Astrocyte of the spinal cord (primary cell): ENCODE measurements at places on chromosomes 7 and 10.

- peak; percentile 73 for DNase-seq
Observed at GRCh38 chr7:89837515-89837914, 316.8 kb upstream of the STEAP1 start.

DNA sequence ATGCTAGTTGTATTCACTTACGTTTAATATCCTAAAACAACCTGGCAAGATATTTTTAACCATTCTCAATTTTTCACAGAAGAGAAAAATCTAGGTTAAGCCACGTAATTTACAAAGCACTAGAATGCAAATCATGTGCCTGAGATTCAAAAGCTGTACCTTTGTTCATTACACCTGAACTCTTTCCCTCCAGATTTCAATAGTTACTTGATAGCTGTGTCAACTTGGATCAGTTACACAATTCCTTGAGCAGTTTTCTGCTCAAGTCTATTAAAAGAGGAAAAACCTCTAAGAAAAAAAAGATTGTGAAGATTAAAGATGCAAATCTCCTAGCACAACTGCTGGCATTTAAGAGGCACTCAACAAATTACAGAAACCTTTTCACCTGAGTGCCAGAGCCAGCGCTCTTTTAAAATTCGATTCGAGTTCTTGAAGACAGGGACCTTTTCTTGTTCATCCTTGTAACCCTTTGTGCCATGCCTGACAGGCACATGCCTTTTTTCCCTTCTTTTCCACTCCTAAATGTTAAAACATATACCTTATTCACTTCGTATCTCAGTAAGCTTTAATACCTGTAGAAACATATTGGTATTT, 886 bp downstream of the NSUN6 start:
- no peak for DNase-seq

GRCh38 chr7:155356323-155357105, 58.8 kb downstream of the INSIG1 start:
- DNase-seq = peak; percentile 25

- DNase-seq = peak; percentile 0
Observed at GRCh38 chr7:153886506-153887441, 165.4 kb upstream of the DPP6 start.

GRCh38 chr10:68900427-68901104, 549 bp upstream of the DDX50 start:
- no peak for DNase-seq

DNA sequence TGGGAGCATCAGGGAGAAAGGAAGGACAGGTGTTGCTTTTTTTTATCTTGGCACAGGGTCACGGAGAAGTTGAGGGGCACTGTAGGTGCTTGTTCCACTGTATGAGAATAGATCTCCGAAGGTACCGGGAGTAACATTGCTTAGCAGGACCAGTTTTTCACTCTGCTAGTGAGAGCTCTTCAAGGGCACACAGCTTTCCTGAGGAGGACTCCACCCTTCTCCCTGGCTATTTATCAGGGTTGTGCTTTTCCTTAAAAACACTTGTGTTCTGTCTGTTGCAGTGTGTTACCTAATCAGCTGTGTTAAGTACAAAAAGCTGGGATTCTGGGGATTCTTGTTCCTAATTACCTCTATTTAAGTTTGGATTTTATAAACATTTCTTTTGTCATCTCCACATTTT, 160.5 kb downstream of the SND1 start:
- no peak for DNase-seq

- DNase-seq = no peak
Observed at GRCh38 chr10:45429790-45430189, 55.8 kb downstream of the ALOX5 start.

DNA sequence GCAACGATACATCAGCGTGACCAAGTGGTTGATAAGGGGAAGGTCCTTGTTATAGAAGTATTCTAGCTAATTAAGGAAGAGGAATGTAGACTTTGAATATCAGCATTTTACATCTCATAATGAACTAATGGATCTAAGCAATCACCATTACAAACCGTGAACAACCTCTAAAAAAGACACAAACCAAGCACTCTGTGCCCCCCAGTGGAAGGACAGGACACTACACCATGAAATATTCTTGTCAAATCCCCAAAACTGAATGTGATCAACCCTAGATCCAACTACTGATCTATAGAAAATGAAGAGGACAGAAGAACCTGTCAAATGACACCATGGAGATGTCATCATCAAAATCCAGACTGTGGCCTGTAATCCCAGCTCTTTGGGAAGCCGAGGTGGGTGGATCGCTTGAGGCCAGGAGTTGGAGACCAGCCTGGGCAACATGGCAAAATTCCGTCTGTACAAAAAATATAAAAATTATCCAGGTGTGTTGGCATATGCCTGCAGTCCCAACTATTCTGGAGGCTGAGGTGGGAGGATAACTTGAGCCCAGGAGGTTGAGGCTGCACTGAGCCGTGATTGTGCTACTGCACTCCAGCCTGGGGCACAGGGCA, 111.3 kb upstream of the CARD11 start:
- peak; percentile 49 for DNase-seq

- peak; percentile 57 for DNase-seq
Observed at GRCh38 chr10:6409971-6410643, 170.0 kb downstream of the PRKCQ start.

DNA sequence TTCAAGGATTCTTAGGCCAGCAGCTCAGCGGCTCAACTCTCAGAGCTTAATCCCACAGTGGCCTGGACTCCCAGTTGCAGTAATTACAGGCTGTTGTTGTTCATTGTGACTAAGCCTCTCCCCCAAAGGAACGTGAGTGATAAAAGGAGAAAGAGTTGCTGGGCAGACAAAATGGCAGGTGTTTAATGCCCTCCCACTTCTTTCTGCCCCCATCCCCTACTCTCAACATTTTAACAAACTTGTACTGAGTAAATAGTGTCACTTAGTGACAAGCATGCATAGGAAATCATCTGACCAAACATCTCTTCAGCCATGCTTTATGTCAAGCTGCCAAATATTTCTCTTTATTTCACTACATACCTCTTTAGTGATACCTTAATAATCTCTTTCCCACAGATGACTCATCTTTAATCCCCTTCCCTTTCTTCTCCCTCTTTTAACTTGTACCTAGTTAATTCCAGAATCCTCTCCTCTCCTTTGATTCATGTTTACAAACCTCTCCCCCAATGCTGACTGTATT, 12.4 kb upstream of the MTERF1 start:
- DNase-seq = peak; percentile 54

DNA sequence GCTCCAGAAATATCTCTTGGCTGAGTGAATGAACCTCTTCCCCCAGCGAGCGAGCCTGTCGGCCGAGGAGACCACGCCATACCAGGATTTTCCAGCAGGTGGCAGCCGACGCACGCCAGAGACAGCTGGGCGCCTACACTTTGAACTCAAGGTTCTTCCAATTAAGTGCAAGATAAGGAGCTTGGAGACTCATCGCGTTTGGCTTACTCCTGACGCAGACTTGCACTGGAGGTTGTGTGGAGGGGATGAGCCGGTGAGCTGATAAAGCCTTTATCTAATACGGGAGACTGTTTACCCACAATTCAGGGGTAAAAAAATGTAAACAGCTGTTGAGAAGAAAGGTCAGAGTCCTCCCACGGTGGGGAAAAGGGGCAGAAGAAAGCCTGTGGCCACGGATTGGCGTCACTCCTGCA, 45.9 kb upstream of the EMX2 start:
- DNase-seq = peak; percentile 75

- no peak for DNase-seq
Observed at GRCh38 chr7:148108381-148108780, 482.2 kb upstream of the C7orf33 start.

DNA sequence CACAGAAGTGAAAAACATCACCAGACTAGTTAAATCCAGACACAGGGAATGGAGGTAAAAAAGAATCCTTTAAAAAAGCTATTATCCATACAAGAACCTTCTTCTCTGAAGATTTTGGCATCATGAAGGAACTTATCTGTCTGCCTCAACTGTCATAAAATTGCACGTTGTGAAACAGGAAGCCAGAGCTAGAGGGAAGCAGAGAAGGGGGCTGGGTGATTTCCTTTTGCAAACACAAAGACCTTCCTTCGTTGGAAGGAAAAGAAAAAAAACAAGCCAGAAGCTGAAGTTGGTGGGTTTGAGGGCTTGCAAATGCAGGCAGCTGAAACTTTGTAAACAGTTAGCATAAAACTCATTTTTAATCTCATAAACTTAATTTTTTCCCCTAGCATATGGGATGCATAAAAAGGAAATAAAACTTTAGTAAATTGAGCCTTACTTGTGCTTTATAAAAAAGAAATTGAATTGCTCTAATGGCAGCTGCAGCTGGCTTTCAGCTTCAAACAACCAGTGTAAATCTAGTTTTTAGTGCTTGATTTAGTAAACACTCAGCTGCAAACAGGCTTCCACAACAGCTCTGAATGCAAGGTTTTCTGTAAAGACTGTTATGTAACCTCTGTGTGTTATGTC, 101.6 kb downstream of the OTUD1 start:
- DNase-seq = no peak

DNA sequence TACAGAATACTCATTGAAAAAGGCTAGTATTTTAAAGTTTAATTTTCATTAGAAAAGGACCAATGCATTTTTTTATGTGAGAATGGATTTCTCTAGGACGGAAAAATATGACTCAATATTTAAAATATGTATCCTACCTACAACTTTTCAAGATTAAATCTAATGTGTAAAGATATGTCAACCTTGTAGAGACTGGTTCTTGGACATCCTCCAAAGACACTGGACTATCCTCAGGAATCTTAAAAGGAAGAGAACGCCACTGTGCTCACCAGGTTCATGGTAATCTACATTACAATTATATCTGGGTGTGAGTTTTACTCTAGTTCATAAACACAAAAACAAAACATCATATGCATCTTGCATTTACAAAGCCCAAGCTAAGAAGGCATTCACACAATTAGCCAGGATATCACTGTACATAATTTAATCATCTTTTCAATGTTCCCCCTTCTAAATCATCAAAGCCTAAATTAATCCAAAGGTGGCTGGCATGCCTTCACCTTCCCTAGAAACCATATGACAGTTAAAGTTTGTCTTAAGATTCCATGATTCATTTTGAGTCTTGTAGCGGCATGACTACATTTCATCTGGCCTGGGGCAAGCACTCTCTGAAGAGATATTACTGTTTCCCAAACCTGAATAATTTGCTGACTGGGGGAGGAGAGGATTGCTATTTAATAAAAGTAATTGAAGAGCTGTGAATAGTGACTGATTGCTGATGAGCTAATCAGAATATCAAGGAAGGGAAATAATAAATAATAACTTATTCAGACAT, 12.0 kb downstream of the SGCE start:
- DNase-seq = no peak

DNA sequence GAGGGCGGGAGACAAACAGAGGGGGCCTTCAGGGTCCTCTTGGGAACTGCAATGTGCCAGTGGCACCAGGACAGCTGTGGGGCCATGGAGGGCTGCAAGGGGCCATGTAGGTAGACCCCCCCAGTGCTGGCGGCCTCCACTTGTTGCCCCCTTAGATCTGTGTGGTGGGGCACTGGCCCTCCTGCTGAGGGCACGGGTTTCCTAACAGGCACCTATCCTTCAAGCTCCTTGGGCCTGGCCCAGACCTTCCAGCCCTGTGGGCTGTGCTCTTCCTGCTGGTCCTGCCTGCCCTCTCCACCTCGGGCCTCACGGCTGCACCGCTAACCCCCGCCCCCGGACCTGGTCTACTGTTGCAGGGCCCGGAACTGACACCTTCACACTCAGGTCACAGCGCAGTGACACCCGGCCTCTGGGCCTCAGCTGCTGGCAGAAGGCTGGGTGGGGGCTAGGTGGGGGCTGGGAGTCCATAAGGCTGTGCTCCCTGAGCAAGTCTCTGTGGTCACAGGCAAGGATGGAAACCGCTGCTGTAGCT, 12.6 kb downstream of the RASGEF1A start:
- no peak for DNase-seq

DNA sequence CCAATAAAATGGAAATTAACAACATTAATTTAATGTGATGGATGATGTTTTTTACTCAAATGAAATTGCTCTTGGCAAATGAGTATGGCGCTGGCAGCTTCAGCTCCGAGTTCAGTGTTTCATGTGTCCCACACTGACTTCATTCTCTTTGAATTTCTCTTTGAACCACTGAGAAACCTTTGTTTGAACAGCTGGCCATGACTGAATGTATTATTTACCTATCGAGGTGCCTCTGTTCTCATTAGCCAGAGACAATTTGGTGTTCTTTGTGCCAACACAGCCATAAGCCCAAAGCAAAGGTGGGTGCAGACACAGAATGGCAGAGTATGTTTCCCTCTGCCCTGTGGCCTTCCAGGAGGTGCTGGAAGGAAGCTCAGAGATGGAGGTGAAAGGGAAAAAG, 42.1 kb downstream of the TMEM178B start:
- DNase-seq = no peak

GRCh38 chr7:90092506-90092905, 61.8 kb upstream of the STEAP1 start:
- no peak for DNase-seq

DNA sequence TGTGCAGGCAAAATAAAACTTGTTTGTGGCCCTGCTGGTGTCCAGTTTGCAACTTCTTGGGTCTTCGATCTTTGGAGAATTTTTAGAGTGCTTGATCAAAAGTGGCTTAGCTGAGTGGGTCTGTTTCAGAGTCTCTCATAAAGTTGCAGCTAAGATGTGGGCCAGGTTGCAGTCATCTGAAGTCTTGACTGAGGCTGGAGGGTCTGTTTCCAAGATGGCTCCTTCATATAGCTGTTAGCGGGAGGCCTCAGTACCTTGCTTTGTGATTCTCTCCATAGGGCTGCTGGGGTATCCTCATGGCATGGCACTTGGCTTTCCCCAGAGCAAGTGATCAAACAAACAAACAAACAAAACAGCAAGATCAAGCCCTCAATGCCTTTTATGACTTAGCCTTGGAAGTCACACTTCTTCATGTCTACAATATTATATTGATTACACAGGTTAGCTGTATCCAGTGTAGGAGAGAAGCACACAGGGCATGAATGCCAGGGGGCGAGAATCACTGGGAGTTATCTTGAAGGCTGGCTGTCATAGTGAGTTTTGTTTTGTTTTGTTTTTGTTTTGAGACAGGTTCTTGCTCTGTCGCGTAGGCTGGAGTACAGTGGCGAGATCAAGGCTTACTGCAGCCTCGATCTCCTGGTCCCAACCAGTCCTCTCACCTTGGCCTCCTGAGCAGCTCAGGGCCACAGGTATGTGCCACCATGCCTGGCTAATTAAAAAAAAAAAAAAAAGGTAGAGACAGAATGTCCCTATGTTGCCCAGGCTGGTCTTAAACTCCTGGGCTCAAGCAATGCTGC, 10.2 kb downstream of the CYP26A1 start:
- no peak for DNase-seq

DNA sequence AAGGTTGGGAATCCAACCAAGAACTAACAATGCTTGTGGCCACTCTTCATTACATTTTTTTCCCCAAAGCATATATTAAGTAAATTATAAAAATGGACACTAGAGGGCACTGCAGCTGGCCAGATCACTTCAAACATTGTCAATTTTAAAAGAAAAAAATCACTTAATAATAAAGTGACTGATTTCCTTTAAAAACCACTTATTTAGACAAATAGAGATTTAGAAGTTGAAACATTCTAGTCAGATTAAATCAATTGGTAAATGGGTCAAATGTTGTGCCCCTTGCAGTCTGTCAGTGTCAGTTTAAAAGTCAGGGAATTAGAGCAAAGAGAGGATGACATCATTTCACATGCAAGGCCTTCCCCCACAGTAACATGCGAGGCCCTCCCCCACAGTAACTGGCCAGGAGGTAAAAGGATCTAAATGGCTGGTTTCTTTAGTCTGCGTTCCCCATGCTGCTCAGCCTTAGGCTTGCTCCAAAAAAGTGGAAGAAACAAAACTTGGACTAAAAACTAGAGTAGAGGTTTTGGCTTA, 177.9 kb downstream of the SKAP2 start:
- peak; percentile 85 for DNase-seq

GRCh38 chr7:51459809-51460208, 143.2 kb upstream of the COBL start:
- no peak for DNase-seq
